Activated gamma-delta T cell treated with Interleukin-2 at 50 U/mL for 16 hours (primary cell): ENCODE measurements at places on chromosomes 3 and 15.

DNA sequence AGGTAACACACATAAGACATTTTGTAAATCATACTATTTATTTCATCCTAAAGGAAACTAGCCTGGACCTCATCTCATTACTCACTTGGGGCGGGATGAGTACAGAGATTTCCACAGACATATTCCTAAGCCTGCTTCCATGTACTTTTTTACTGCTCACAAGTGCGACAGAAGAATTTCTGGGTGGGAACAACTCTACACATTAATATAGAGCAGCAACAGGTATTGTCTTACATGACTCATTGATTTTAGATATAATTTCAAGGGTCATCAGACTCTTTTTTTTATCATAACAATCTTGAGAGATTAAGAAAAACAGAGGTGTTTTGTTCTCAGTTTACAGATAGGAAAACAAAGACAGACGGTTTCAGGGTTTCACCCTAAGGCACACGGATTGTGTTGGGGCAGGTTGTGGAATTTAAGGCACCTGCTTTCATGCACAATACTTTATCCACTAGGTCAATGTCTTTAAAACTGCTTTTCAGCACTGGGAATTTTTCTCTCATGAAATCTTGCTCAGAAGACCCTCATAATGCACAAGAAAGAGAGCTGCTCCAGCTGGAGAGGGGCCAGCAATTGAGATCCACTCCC is 186.7 kb upstream of the CDIN1 start:
- DNase-seq = no peak

- no peak for DNase-seq
These were observed 52.3 kb downstream of the THSD4 start for GRCh38 chr15:71167445-71168165.

GRCh38 chr3:13660042-13660874 is 111.3 kb downstream of the FBLN2 start:
- no peak for DNase-seq

DNA sequence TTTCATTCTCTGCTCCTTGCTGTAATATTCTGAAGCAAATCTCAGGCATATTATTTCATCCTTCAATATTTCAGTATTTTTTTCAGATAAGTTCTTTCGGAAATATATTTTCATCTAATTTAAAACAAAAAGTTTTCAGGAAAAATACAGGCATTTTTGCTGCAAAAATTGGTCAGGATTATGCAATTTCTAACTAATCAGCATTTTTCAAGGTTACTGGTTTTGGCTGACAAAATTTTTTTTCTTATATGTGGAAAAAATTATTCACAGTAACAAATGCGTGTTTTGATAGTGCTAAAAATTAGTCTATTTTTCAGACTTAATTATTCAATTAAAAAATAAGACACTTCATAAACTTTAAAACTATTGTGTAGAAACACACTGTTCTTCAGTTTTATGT is 31.4 kb downstream of the FNDC3B start:
- no peak for DNase-seq

DNA sequence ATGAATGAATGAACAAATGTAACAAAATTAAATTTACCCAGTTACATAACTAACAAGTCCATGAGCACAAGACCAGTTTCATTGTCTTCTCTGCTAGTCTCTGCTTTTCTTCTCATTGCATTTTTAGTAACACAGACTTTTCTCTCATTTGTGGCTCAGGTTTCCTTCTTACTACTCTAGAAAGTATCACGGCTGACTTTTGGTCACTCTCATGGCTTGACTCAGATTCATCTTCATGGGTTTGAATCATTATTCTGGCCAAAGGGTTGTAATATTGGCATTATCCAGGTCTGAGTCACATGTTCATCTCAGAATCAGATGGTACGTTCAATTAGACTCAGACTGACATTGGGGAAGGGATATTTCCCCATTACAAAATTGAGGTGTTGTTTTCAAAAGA is 121.5 kb upstream of the SATB1 start:
- no peak for DNase-seq
